ENCODE measurements at places on chromosomes 4 and X.
A peak's percentile ranks its signal among the peaks of the same experiment; 100 is the strongest.

DNA sequence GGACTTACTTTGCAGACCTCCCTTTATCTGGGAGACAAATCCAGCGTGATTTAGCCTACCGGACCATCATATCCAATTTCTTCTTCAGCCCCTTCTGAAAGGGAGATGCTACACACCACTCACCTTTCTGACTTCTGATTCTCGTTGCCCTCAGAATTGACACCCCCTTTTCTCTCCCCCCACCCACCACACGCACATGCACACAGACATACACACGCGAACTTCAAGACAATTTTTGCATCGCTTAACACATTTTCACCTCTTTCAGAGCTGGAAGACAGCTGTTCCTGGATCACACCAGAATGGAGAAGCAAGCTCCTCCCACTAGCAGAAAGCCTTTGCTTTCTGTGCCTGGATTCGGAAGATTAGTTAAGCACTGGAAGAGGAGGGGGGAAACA is 1.0 kb upstream of the SNCA start:
- DNase-seq = no peak

DNA sequence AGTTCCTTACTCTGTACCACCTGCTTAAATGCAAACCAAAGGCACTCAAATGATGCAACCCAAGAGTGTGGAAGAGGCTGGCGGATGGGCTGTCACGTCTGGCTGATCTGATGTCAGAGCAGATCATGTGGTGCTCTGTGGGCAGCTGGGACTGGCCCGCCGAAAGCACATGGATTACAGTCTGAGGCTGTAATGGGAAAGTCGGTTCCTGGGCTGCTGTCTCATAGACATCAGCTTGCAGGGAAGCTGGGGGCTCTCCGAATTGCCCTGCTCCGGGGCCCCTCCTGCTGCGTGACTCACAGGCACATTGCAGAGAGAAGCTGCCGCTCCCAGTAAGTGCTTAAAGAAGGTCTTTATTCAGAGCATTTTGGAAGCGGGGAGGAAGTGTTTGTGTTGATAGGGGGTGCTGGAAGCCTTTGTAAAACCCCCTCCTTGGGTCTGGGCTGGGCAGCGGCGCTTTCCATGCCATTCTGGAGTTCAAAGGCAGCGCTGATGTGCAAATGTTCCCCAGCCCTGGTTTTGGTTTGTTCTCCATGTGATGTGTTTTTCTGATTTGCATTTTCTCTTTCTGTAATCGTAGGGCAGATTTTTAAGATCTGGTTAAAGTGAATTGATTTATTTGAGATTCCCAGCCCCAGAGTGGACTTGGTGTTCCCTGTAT is 181.1 kb downstream of the LARP7 start:
- DNase-seq = peak; percentile 98

- no peak for DNase-seq
Measured at GRCh38 chrX:112510629-112511028, 169.1 kb downstream of the LHFPL1 start.

DNA sequence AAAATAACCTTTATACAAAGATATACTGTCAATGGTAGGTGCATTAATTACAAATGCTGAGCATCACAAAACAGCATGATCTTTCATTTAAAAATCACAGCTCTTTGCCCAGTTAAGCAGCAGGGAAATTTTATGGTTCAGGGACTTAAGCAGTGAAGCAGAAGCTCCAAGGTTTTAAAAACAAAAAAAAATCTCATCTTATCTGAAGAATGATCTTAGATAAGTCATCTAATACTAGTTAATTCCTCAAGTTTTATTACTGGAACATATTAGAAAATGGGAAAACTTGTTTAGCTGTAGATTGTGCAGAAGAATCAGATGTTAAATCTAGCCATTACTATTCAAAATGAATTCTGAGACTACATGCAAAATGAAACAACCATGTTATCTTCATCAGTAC is 289.9 kb downstream of the GASK1B start:
- DNase-seq = no peak

- DNase-seq = no peak
Measured at GRCh38 chr4:89142691-89143669, 31.6 kb downstream of the TIGD2 start.

- peak; percentile 89 for DNase-seq
Measured at GRCh38 chr4:29423836-29424721, 1296.1 kb upstream of the PCDH7 start.

DNA sequence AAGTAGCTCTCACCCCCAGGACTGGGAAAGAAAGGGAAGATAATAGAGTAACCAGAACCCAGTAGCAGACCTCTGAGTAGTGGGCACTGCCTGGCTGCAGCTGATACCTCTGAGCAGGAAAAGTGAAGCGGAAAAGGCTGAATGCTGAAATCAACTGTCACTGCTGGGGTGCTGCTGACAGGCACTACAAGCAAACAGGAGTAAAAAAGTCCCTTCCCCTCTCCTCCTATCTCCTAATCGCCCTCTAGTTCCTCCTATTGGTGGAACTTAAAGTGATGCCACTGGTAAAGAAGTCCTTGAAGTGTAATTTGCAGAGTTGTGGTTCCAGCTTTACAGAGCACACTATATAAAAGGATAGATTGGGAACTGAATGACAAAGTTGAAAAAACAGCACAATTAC is 32.8 kb upstream of the GLRB start:
- DNase-seq = no peak

Data from RKO (cell line).